ENCODE measurements at places on chromosomes 5 and 9.

GRCh38 chr5:172644266-172644665 lies 3.2 kb downstream of the NEURL1B start:
- no peak for DNase-seq

GRCh38 chr5:179346401-179346800 lies 1.1 kb upstream of the ADAMTS2 start:
- no peak for DNase-seq

DNA sequence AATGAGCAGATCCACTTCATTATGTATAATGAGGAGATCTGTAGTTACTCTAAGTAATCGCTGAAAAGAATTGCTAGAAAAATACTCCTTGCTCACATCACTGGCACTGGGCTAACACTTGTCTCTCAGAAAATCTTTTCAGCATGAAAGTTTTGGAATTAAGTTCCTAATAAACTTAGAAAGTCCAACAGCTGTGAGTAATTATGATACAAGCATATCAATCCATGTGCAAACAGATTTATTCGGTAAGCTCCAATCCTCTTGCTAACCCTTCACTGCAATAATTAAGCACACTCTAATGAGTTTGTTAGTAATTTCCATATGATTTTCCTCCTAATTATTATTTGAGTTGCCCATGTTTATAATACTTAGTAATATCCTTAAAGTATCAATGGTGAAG lies 652.6 kb upstream of the WWC1 start:
- DNase-seq = no peak

DNA sequence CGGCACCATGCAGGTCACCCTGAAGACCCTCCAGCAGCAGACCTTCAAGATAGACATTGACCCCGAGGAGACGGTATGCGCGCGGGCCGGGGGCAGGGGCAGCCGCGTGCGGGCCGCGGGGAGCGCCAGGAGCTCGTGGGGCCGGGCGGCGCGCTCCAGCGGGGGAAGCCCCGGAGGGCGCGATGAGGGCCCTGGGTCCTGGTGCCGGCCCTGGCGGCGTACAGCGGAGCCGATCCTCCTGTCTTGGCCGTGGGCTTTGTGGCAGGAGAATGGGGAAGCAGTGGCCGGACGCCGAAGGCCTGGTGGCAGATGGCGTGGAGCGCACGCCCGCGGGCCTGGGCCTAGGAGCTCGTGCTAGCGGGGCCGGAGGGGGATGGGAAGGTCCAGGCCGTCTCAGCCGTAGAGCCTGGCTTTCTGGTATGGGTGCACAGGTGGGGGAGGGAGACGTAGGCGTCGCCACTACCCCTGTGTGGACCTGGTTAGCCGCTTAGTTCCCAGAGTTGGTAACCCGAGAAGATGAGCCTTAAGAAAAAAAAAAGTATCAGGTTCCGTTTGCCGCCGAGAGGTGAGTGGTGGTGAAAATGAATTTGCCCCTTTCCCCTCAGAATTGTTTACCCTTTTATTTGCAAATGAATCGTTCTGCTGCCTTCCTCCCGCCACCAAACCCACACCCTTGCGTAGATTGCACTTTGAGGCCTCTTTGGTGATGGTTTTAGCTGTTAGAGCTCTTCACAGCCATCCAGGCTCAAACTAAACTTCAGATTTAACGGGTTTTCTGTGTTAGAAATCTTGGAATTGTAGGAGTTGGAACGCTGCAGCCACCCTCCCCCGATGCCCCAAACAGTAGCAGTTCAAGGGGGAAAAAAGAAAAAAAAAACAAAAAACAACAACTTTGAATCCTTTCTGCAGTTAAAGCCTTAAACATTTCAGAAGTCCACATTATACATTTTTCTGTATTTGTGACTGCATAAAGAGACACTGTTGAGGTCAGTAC lies 841 bp downstream of the RAD23B start:
- DNase-seq = peak; percentile 55

- DNase-seq = peak; percentile 11
Observed at GRCh38 chr9:5557606-5558587, 47.6 kb downstream of the PDCD1LG2 start.

DNA sequence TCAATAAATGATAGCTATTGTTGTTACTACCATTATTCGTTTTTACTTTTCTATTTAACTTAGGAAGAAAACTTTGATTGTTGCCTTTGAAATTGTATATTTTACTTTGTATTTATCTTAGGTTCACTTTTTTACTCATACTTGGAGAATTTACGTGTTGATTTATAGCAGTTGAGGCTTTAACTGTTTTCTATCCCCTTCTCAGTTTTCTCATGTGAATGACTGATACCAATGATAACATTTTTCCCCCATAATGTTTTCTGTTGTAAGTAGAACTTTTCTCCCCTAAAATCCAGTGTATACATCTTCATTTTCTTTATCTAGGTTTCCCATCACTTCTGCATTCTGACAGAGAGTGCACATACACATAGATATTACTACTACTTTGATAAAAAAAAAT lies 54.4 kb downstream of the FSD1L start:
- no peak for DNase-seq

GRCh38 chr5:172280929-172281328 lies 2.6 kb downstream of the UBTD2 start:
- no peak for DNase-seq
